Stimulated activated CD4-positive, alpha-beta T cell treated with anti-CD3 and anti-CD28 coated beads, Interleukin-15, amount 100 ng/mL, for 1 hour (primary cell): ENCODE measurements at places on chromosomes 1 and 21.
A peak's percentile ranks its signal among the peaks of the same experiment; 100 is the strongest.

- DNase-seq: no peak
Measured at GRCh38 chr1:73066866-73067265, 784.5 kb upstream of the NEGR1 start.

DNA sequence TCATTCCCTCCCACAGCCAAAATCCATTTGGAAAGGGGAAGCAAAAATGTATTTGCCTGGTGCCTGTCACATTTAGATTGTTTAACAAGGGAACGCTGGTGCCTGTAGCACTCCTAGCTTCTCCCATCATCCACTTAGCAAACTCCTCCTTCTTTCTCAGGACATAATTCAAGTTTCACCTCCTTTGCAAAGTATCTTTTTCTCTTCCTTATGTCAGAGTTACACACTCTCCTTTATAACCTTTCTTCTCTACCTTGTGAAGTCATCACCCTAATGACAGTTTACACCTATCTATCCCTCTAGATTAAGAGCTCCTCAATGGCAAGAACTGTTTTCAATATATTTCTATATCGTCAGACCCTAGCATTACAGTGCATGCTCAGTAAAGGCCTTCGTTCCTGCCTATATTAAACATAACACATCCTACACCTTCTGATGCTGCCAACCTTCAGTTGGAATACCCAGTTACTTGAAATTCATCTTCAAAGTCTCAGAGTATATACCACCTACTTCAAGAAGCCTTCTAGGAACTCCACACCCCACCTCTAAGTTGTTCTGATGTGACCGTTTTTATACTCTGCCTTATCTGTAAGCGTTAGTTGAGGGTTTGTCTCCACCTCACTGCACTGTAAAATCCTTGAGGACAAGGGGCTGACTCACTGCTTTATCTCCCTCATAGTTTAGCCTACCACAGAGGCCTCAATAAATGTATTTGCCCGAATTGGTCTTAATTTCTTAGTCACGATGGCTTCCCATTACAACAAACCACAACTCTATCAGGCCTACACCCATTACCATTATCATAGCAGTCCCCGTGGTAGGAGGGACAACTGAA lies 1.0 kb upstream of the EPS15 start:
- no peak for DNase-seq

DNA sequence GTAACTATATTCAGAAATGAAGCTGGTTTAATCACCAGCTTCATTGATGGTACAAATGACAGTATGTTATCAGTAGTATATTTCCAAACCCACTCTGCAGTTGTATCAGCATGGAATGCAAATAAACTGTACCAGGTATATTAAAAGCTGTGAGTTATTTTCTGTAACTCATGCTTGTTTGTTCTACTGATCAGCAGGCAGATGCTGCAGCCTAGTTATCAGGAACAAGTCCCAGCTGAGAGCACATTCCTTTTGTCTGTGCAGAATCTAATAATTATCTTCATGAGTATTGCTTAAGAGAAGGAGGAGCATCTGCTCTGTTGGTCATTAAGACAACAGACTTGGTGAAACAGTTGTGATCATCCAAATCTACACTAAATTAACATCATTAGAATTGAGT lies 1331.1 kb downstream of the MRPL39 start:
- no peak for DNase-seq

GRCh38 chr1:38141483-38141882 lies 94.9 kb upstream of the POU3F1 start:
- DNase-seq: no peak

DNA sequence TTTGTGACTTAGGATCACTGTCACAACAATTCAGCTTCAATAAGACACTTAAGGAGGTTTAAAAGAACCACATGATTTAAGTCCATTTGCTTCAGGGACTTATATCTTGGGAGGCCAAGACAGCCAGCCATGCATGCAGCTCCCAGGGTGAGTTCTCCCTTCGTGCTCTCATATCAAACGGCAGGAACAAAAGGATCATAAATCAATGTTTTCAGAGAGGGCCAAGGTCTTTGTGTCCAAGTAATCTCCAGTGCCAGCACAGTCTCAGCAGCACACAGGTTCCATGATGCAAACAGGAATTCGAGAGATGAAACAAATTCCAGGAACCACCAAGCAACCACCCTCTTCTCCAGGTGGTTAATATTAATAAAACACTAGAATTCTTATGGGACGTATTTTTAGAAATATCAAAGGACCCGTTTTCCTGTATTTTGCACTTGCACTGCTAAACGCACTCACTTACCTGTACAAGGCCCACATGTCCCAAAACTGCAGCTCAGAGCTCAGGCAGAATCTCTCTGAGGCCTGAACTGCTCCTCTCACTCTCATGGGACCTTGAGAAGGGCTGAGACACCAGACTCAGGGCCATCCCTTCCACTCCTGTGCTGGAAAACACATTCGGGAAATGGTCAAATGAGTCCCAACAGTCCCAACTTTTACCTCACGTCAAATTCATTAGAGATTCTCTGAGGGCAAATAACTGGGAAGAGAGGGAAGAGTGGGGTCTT lies 100.0 kb upstream of the RAB4A start:
- no peak for DNase-seq

DNA sequence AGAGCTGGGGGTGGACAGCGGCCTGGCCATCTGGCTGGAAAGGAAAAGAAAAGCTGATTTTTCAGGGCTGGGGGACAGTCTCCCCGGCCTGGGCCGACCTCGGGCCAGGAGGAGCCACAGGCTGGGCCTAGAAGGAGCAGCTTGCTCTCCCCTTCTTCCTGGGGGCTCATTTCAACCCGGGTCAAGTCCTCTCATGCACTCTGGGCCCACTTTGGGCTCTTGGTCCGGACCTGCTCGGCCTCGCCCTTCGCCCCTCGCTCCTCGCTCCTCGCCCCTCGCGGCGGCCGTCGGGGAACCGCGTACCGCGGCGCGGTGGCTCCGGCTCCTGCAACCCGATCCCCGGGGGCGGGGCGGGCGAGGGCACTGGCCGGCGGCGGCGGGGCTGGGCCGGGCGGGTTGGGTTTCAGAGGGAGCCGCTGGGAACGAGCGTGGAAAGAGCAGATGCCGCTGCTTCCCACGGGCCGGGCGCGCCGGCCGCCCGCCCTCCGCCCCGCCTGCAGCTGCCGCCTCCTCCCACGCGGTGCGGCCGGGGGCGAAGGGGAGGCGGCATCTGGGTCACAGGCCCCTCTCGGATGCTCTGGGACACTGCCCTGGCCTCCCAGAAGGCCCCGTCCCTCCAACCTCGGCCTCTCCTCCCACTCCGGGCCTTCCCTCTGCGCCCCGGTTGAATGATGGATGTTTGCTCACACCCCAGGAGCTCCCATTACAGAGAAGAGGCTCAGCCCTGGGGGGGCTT lies 6.6 kb downstream of the HEYL start:
- no peak for DNase-seq

- DNase-seq: no peak
Measured at GRCh38 chr21:16072737-16073136, 343.0 kb downstream of the USP25 start.

- DNase-seq: no peak
Measured at GRCh38 chr1:159714529-159714928, at the start of gene CRP. Gene CRP (minus strand): TSS chr1:159714589. CDS start chr1:159714485, 104 bp downstream.

GRCh38 chr1:37305841-37306240 lies 168.5 kb upstream of the ZC3H12A start:
- DNase-seq: no peak

GRCh38 chr1:177701654-177702353 lies 268.1 kb downstream of the SEC16B start:
- DNase-seq: no peak

- no peak for DNase-seq
Measured at GRCh38 chr1:40922969-40923368, 56.5 kb upstream of the CTPS1 start.

- no peak for DNase-seq
Measured at GRCh38 chr21:45207839-45208626, 79.7 kb downstream of the POFUT2 start.

GRCh38 chr1:7352364-7352763 lies 418.7 kb upstream of the VAMP3 start:
- no peak for DNase-seq

- DNase-seq: no peak
Measured at GRCh38 chr21:36700295-36700970, 1.5 kb downstream of the SIM2 start.

- no peak for DNase-seq
Measured at GRCh38 chr1:157775101-157775870, 1.6 kb downstream of the FCRL2 start.

GRCh38 chr1:234863551-234863971 lies 253.6 kb upstream of the IRF2BP2 start:
- no peak for DNase-seq

DNA sequence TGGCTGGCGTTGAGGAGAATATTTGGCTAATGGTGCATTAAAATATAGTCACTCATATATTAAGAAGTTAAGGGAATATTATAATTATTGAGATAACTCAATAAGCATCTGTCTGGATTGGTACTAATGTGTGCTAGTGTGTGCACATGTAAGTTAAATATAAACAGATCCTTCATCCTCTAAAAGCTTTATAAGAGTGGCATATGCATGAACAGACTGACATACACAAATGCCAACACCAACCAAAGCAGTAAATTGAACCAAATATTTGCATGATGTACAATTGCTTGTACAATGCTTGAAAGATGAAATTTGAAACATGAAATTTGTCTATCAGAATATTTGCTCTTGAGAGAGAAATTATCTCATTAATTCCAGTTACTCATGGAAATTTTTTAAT lies 344.9 kb downstream of the ADGRL2 start:
- DNase-seq: no peak

DNA sequence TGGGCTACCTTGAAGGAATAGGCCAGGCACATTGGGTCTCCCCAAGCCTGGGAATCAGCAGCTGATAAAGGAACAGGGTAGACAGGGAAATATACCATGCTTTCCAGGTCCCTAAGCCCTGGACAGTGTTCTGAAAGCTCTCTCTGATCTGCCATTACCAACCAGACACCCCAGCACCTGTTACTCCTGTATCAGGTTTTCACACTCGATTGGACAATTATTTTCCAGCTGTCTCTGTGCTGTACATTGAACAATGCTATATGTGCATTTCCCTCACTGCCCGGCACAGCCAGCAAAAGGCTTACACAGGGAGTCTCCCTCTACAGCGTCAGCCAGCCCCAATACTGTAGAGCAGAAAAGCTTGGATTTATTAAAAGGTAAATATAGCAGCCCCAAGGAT lies 4.7 kb downstream of the CFAP45 start:
- DNase-seq: no peak

DNA sequence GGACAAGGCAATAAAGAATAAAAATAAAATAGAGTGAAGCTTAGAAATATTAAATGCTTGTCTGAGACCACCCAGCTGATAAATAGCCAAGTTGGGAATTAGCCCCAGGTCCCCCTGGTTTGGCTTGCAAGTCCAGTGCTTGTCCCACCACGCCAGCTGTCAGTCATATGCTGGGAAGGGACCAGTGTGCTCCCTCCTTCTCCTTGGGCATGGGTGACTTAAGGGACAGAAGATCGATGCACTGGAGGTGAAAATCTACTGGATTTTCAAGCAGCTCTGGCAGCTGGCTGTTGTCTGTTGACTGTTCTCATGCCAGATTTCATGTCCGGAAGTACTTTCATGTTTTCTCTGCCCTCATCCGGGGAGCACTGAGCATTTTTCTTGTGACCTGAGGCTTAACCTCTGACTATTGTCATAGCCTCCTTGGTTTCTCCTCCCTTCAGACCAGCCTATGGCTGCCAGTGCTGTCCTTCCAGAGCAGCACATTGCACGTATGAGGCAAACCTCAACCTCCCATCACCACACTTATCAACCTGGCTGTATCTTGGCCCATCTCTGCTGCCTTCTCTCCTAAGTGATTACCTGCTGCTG lies 12.4 kb downstream of the LMOD1 start:
- no peak for DNase-seq

DNA sequence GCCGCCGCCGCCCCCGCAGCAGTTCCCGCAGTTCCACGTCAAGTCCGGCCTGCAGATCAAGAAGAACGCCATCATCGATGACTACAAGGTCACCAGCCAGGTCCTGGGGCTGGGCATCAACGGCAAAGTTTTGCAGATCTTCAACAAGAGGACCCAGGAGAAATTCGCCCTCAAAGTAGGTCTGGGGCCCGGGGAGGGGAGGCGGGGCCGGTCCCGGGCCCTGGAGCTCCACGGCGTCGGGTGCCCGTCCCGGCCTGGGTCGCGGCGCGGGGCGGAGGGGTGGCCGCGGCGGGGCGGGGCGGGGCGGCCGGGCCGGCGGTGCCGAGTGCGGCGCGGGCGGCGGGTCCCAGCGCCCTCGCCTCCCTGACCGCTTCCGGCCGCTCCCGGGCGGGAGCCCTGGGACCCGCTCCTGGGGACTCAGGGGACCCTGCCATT lies 646 bp downstream of the MAPKAPK2 start:
- DNase-seq: peak; percentile 26

GRCh38 chr1:201378804-201379203 lies 1.3 kb upstream of the TNNT2 start:
- DNase-seq: no peak

DNA sequence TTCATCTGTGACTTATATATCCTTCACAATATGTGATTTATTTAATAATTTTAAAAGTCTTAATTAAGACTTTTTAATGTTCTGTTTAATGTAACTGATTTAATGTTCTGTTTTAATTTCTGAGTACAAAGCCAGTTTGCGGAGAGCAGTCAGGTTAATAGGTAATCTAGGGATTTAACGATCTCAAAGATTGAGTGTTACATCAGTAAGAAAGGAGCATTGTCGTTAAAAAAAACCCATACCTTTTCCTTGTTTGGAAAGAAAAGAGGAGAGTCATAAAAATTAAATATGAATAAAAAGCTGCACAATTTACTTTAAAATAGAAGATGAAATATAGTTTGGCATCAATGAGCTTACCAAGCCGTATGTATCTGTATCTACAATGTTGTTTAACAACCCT lies 621.4 kb downstream of the KIF26B start:
- DNase-seq: no peak

DNA sequence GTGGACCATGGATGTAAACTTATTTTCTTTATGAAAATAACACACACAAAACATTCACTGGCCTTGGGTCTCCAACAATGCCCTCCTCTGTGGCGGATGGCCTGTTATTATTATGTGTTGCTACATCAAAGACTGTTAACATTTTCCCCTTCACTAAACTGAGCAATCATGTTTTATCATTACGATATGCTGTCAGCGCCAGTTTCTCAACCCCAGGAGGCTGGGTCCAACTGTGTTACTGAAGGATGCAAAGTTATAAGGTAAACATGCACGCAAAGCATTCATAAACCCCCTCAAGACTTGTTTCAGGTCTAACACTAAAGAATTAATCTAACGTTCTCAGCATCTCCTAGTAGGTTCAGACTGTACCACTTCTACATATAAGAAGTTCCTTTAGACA lies 6.0 kb upstream of the DUSP10 start:
- DNase-seq: no peak

- DNase-seq: no peak
Measured at GRCh38 chr1:166579557-166580501, 259.4 kb upstream of the POGK start.

DNA sequence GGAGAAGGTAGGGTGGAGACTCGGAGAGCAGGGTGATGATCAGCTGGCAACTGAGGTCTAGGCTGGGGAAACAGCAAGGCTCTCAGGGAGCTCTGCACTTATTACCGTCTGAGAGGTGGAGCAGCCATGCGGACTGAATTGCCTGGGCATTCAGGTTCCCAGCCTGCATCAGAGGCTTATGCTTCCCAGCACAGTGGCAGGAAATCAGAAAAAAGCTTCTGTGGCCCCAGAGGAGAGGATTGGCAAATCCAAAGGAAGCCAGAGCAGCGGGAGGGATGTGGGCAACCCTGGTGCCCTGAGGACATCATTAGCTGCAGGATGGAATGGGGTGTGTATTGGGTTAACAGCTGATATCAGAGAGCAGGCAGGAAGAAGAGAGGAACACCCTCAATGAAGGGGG lies 374.1 kb upstream of the POU3F1 start:
- no peak for DNase-seq
